CD4-positive, alpha-beta T cell treated with Interleukin-17A for 1 hour (primary cell): ENCODE measurements at places on chromosomes 6 and 20.

DNA sequence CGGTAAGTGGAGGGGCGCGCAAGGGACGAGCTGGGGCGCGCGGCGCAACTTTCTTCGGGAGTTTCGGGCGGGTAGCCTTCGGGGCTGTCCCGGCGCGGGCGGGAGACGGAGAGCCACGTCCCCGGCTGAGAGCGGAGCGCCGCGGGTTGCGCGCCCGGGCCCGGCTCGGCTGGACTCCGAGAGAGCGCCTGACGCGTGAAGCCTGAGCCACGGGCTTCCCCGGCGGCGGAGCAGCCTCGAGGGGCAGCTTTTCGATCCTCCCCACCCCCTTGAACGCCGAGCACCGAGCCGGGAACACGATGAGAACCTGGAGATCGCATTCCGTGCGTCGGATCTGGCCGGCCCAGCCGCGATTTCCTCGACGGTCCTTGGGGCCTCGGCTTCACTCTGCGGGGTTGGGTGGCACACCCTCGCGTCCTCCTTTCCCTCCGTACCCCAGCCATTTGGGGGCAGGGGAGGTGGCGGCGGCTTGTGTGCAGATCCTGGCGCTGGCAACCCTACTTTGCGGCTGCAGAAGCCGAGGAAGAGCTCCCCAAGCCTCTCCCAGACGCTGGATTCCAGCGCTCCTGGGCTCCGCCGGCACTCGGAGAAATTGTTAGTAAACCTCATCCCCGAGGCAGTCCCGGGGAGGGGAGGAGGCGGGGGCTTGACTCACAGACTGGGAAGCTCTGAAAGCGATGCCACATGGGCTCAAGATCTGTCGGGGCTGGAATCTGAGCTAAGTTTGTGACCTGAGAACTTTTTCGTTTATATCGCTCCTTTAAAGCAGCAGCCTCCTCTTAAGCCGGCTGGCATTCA, 572 bp downstream of the DSE start:
- peak; percentile 18 for DNase-seq

GRCh38 chr6:138944412-138944811, 43.6 kb downstream of the REPS1 start:
- peak; percentile 47 for DNase-seq

DNA sequence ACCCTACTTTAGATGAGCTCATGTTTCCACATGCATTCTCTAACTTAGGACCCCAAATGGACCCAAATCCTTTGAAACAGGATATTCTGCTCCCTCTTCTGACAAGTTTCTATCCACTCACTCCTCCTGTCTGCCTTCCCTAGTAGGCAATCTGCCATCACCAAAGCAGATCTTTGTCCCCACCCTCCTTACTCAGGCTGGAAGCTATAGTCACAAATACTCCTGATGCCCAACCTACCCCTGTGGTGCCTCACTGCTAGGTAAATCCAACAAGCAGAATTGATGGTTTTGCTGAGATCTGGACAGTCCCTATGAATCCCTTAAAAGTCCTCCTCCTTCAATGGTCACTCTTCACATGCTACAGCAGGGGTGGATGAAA, 21.7 kb downstream of the ELOVL5 start:
- no peak for DNase-seq

DNA sequence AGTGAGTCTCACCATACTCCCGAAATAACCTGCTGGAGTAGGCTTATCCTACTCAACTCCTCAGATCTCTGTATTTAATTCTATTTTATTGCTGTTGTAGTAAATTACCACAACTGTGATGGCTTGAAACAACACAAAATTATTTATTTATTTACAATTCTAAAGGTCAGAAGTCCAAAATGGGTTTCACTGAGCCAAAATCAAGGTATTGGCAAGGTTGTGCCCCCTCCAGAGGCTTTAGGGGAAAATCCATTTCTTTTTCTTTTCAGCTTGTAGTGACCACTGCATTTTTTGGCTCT, 869 bp upstream of the SLC17A2 start:
- DNase-seq: no peak

- no peak for DNase-seq
These were observed 34.5 kb upstream of the MRGBP start for GRCh38 chr20:62761759-62762131.

DNA sequence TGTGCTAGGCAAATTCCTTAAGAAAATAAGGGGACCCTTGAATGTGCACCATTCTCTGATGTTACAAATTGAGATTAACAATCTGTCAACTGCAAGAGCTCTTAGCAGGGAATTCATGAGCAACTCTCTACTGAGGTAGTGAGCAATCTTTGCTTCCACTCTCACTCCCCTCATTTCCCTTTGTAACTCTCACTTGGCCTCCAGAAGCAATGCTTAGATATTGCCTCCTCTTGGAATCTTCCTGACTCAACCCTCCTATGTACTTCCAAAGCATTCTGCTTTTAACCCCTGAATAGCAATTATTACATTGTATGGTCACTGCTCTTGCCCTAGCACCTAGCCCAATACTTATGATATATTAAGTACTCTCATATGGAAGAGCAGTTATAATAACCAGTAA, 16.5 kb downstream of the XPO5 start:
- no peak for DNase-seq

DNA sequence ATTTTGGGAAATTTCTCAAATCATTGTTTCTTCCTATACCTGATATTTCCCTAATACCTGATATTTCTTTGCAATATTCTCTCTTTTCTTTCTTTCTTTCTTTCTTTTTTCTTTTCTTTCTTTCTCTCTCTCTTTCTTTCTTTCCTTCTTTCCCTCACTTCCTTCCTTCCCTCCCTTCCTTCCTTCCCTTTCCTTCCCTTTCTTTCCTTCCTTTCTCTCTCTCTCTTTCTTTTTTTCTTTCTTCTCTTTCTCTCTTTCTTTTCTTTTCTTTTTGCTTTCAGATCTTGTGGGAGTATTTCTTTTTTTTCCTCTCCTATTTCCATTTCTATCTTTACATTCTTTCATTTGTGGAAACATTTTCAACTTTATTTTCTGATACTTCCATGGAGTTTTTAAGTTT, 76.1 kb upstream of the ANKEF1 start:
- DNase-seq: no peak

GRCh38 chr6:125008957-125009356, 46.7 kb downstream of the RNF217 start:
- no peak for DNase-seq

- DNase-seq: no peak
These were observed 18.9 kb upstream of the ITPR3 start for GRCh38 chr6:33602180-33602579.

GRCh38 chr6:151652325-151652724, 155.2 kb upstream of the ESR1 start:
- DNase-seq: no peak
